ENCODE measurements at places on chromosomes 7 and 10.

DNA sequence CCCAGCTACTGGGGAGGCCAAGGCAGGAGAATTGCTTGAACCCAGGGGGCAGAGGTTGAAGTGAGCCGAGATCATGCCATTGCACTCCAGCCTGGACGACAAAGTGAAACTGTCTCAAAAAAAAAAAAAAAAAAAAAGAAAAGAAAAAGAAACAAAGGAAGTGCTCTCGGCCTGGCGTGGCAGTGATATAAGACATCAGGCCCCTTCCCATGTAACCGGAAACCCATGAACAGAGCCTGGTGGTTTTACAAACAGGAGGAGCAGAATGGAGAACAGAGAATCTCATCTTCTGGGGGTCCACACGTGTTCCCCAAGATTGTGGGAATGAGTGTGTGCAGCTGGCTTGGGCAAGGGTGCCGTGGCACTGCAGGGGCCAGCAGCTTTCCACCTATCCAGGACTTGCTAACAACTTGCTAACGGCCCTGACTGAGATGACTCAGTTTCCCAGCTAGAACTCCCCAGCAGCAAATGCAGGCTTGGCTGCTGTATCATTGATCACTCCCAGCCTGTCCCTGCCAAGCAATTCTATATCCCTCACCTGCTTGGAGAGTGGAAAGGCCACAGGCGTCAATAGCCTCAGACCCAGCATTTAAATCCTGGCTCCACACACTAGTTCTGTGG is 103.0 kb downstream of the COL26A1 start:
- no peak for DNase-seq

DNA sequence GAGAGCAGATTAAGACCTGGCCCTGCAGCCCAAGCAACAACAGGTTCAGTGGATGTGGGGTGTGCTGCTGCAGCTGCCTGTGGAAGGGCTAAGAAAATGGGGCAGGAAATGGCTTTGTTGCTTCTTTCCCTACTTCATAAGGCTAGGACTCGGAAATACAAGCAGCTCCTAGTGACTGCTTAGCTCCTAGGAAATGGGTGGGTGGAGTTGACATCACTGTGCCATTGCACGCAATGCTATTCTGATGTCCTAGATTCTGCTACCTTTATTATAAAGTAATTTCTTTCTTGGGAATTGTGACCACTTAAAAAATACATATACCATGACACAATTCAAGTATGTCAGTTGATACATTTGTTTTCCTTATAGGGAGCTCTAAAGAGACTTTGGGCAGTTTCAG is 155.8 kb downstream of the FANK1 start:
- DNase-seq: no peak

DNA sequence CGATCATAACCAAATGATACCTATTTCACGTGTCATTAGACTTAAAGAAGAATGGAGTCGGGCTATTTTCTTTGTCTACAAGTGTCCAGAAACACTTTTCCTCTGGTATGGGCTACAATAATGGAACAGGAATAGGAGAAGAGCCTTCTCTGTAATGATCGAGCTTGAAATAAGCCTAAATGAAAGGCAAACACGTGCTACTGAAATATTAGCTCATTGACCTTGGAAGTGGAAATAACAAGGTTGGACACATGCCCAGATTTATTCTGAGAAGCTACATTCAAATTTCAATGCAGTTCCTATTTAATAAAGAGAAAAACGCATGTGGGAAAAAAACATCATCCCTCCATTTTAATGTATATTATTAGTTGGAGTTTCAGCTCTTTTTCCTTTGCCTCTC is 254.7 kb upstream of the PTER start:
- no peak for DNase-seq

GRCh38 chr10:15735763-15736162 is 16.0 kb upstream of the ITGA8 start:
- no peak for DNase-seq

DNA sequence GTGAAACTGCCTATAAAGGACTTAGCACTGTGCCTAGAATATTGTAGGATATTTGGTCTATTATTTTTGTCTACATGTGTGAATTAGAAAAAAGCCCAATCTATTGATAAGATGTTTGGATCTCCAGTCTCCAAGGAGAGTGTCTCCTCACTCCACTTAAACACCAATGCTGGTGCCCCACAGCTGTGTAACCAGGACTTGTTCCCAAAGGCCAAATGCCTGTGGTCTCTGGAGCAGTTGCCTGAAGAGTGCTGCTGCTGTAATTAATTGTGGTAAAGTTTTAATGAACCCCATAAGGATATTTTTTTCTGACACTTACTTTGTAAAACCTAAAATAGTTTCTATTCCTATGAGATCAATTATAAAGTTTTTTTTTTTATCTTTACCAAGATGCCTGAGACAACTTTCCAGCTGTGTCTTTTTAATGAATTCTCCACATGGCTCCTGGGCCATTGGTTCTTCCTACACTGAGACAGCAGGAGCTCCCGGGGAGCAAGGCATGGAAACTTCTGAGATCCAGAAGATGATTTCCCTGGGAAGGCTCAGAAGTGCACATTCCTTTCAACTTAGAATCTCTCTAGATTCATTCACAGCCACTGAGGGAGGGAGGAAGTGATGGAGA is 11.2 kb upstream of the OR2A5 start:
- no peak for DNase-seq

DNA sequence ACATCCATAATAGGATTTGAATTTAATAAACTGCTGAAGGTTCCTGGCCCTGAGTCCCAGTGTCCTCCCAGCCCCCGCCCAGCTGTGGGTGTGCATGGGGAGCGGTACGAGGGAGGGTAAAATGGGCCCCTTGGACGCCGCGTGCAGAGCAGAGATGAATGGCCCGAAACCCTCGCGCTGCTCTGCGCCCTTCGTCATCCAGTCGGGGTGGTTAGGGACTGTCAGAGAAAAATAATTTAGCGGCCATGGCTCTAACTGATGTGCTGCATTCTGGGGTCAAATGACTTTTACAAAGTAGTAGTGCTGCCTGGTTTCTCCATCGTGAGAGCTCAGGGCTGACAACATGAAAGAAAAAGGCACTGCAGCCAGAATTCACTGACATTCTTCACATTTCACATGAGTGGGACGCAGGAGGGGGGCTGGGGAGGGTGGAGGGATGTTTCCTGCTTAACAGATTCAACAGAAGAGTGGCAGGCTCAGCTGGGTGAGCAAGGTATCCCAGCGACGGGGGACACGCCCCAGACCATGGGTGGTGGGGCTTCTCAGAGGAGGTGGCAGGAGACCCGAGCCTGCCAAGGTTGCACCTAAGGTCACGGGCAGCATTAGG is 304.5 kb downstream of the WDR37 start:
- no peak for DNase-seq

- no peak for DNase-seq
Observed at GRCh38 chr10:97883092-97883485, 33.4 kb downstream of the GOLGA7B start.

Data from activated naive CD4-positive, alpha-beta T cell treated with Interleukin-2 at 50 U/mL for 16 hours (primary cell).